ENCODE measurements at places on chromosomes 7 and 10.

GRCh38 chr7:27159266-27160144 is 3.0 kb upstream of the HOXA7 start:
- DNase-seq: no peak

GRCh38 chr7:99386584-99387238 is 12.2 kb downstream of the ARPC1B start:
- no peak for DNase-seq

DNA sequence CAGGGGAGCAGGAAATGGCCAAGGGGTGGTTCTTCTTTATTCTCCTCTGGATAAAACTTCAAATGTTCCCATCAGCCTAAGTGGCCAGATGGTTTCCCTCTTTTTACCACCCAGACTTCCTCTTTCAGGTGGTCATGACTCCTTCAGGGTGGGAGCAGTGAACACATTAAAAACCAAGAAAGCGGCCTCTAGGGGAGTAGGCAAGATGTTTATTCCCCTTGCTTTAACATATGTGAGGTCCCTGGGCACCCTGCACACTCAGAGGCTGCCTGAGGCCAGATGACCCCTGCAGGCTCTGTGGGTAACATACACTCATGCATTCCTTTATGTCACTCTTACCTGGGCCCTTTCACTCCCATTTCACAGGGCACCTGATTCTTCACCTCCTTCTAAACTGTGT is 357.4 kb downstream of the ABCA13 start:
- no peak for DNase-seq

DNA sequence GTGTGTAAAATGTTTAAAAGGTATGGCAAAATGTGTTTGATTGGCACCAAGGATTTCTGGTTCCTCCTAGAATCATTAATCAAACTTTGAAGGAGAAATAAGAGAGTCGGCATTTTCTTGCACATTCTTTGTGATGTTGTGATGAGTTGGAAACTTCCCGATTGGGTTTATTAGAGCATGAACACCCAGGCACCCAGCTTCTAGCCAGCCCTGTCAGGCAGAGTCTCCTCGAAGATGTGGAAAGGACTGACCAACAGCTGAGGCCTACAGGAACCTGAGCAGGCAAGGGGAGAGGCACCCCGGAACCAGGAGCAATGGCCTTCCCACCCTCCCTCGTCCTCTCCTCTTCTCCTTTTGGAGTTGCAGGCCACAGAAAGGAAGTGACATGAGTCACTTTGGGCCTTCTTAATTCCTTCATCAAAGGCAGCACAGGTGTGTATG is 68.7 kb downstream of the EGFR start:
- DNase-seq: no peak

- DNase-seq: no peak
Measured at GRCh38 chr7:82778021-82778420, 334.4 kb upstream of the CACNA2D1 start.

GRCh38 chr10:48784031-48784430 is 99.4 kb downstream of the WDFY4 start:
- DNase-seq: no peak

GRCh38 chr7:44216521-44217222 is 15.9 kb downstream of the YKT6 start:
- DNase-seq: peak; percentile 7

GRCh38 chr7:17882685-17883084 is 57.6 kb downstream of the SNX13 start:
- no peak for DNase-seq

DNA sequence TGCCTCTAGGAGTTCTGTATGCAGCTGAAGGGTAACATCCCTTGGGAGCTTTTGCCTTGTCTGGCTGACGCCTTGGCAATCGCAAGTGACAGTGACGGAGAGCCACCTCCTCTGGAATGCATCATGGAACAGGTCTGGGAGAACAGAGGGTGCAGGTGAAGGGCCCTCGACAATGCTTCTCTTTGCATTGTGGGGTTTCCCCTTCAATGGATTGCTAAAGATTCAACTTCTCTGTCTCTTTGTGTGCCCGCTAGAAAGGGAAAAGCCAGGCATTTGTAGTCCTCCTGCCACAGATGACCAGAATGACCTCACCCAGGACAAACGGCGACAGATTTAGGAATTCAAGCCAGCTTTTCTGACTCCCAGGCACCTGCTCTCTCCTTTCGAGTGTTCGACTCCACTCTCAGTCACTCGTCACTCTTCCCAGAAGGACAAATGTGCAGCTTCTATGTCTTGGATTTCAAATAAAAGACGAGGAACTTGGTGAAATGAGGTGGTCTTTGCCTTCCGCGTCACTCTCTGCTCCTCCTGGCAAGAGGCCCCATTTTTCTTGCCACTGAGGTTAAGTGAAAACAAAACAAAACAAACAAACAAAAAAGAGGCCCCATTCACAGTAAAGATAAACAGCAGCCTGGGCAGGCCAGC is 26.1 kb downstream of the IL2RA start:
- DNase-seq: no peak

DNA sequence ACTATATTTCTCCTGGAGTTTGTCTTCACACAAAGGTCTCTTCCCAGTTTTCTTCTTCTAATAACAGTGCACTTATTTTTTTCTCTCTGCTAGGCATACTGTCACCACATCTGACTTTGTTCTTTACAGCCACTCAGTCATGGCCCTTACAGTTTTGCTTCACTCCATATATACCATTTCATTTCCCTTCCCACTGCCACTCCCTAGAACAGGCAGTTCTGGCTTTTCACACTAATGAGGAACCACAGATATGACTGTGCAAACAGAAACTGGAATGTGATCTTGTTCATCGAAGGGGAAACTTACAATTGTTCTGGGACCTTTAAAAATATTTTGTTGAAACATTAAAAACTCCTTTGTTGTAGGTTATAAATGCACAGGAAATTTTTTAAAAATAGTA is 67.3 kb downstream of the EPDR1 start:
- no peak for DNase-seq

- no peak for DNase-seq
Measured at GRCh38 chr10:77600640-77601039, 37.0 kb downstream of the KCNMA1 start.

- no peak for DNase-seq
Measured at GRCh38 chr7:155868955-155869783, 56.9 kb upstream of the SHH start.

GRCh38 chr10:116408719-116409118 is 18.9 kb upstream of the PNLIPRP3 start:
- DNase-seq: no peak

DNA sequence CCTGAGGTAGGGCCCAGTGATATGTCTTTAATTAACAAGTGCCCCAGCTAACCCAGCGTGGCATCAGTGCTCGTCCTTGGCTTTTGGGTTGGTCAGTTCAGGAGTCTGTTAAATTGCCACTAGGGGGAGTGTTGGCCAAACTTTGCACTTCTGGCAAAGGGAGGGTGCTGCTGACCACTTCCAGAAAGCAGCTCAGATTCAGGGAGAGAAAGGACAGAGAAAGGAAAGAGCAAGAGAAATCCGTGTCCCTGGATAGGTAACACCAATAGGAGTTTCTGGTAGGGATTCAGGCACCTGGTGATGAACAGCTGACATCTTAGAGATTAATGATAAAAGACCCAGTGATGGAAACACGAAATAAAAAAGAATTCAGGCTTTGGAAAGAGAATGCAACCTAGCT is 243.1 kb upstream of the AOAH start:
- no peak for DNase-seq

DNA sequence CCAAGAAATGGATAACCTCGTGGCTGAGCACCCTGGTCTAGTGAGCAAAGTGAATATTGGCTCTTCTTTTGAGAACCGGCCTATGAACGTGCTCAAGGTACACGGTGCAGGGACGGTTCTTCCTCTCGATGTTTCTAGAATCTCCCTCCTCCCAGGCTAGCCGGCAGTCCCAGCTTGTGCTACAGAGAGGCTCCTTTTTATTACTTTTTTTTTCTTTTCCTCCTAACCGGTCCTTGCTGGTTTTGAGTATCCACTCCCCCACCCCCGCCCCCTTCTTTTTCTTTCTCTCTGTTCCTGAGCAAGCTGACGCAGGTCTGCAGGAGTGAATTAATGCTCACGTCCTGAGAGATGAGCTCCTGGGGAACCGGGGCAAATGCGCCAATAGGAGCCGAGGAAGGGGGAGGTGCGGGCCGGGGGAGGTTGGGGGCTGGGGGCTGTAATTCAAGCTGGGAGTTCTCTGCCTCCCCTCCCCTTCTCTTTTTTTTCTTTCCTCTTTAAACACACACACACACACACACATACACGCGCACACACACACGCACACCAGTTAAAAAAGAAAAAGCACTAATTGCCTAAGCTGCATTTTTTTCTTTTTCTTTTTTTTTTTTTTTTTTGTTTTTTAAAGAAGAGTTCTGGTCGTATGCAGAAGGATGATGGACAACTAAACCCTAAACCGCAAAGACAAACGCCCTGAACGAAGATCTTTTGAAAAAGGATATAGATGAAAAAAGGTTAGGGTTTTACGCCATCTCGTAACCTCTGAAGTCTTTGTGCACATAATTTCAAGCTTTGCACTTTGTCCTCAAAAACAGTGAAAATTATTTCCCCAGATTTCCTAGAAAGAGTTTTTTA is 6.6 kb downstream of the CPA2 start:
- no peak for DNase-seq

- no peak for DNase-seq
Measured at GRCh38 chr7:90708841-90709317, 112.8 kb downstream of the CDK14 start.

GRCh38 chr7:44693641-44694313 is 54.9 kb upstream of the ZMIZ2 start:
- DNase-seq: no peak

- no peak for DNase-seq
Measured at GRCh38 chr10:112789248-112789647, 160.8 kb upstream of the TCF7L2 start.

DNA sequence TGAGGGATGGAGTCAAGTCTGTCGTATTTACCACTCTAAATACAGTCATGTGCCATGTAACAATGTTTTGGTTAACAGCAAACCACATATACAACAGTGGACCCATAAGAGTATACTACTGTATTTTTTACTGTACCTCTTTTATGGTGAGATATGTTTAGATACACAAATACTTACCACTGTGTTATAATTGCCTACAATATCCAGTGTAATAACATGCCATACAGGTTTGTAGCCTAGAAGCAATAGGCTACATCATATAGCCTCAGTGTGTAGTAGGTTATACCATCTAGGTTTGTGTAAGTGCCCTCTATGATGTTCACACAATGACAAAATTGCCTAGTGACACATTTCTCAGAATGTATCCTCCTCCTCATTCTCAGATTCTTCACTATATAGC is 110.4 kb downstream of the FAM107B start:
- DNase-seq: no peak

DNA sequence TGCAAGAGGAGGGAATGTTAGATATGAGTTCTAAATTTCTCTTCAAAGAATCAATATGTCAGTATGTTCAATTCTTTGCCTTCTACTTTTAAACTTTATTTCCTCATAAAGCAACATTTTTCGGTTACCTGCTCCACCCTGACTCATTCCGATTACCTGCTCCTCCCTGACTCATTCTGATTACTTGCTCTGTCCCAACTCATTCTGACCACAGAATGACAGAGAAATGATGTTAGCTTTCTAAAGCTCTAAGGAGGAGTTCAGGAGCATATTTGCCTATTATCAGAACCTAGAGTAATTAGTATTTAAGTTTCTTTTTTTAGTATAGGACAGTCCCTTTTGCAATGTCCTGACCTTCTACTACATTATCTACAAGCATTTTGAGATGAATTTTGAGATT is 24.5 kb upstream of the PPP1R9A start:
- DNase-seq: no peak

All from activated B cell treated with CpG ODN at 0.5 μM for 24 hours (primary cell).